ENCODE measurements at places on chromosomes 16 and 17. TPM values are rescaled to one million over a fixed set of nuclear protein-coding genes. Genes with fewer than 3 reads are reported as not detected.
A peak's percentile ranks its signal among the peaks of the same experiment; 100 is the strongest.

DNA sequence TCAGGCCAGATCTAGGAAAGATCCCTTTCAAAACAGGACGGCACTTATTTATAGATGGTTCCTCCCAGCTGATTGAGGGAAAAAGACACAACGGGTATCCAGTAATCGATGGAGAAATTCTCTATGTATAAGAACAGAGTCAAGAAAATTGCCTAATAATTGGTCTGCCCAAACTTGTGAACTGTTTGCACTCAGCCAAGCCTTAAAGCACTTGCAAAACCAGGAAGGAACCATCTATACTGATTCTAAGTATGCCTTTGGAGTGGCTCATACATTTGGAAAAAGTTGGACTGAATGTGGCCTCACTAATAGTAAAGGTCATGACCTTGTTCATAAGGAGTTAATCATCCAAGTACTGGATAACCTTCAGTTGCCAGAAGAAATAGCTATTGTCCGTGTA, 5.9 kb downstream of the HPR start:
- no peak for DNase-seq

DNA sequence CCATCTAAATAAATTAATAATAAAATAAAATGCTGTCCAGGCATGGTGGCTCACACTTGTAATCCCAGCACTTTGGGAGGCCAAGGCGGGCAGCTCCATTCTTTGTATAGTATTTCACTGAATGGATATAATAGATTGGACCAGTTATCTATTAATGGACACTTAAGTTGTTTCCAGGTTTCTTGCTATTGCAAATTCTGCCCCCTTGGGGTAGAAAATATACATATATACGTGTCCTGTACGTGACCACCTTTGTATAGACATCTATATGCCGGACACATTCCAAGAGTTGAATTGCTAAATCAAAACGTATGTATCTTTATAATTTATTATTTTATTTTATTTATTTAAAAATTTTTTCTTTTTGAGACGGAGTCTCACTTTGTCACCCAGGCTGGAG, 3.9 kb upstream of the EXOC7 start:
- no peak for DNase-seq

DNA sequence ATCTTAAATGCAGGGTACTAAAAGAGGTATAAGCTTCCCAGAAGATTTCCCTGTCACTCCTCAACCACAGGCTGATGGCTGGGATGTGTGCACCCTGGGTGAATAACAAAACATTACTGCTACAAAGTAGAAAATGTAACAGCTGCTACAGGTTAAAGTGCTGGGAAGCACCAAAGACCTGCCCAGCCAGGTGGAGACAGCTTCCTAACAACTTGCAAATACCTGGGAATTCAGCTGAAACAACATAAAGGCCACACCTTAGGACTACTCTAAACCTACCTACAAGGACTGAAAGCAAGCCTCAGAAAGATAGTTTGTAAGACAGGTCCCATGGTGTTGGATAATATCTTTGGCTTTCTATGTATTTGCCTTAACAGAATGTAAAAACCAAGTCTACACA, 118.5 kb downstream of the CEP112 start:
- DNase-seq = no peak

GRCh38 chr17:2542456-2542855, 30.8 kb upstream of the METTL16 start:
- DNase-seq = no peak

DNA sequence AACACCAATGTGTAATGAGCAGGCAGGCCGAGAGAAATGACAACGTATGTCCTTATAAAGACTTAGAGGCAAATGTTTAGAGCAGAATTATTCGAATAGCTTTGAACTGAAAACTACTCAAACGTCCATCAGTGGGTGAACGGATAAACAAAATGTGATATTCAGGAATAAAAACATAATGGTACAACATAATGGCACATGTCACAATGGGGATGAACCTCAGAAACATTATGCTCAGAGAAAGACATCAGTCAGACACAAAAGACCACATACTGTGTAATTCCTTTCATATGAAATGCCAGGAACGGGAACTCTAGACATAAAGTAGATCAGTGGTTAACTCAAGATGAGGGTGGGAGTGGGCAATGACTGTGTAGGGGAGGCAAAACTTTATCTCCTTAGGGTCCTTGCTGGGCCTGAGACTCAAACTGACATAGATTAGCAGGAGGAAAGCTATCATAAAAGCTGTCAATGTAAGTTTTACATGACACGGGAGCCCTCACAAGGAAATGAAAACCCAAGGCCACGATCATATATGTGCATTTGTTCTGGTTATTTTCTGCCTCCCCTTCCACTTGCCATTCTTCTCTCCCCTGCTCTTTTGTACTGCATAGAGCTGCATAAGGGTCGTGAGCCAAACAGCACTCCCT, 14.8 kb upstream of the ARL4D start:
- no peak for DNase-seq

- no peak for DNase-seq
Measured at GRCh38 chr16:1564325-1564724, 30.9 kb downstream of the TMEM204 start.

Gene NPB
- total RNA-seq = 0.24 TPM

- DNase-seq = no peak
Measured at GRCh38 chr17:65892912-65893377, 299.0 kb downstream of the CEP112 start.

- no peak for DNase-seq
Measured at GRCh38 chr17:77101521-77102410, 39.0 kb upstream of the SEC14L1 start.

GRCh38 chr17:35795871-35796265, 427 bp upstream of the MMP28 start:
- no peak for DNase-seq

- DNase-seq = peak; percentile 91
Measured at GRCh38 chr16:84832488-84833143, 12.8 kb downstream of the CRISPLD2 start.

DNA sequence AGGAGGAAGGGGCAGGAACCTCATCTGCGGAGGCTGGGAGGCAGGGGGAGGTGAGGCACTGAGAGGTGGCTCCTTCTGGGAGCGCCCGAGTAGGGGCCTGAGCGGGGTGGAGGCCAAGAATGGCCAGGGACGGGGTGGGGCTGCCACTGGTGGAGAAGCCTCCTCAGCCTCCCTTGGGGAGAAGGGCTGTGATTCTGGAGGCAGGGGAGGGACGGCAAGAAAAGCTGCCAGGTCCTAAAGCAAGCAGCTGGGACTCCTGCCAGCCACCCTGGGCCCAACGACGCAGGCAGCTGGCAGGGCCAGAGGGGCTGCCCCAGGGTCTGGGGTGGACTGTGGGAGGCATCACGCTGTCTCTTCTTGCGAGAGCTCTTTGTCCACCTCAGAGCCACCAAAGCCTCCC, 12.7 kb upstream of the MLKL start:
- no peak for DNase-seq

DNA sequence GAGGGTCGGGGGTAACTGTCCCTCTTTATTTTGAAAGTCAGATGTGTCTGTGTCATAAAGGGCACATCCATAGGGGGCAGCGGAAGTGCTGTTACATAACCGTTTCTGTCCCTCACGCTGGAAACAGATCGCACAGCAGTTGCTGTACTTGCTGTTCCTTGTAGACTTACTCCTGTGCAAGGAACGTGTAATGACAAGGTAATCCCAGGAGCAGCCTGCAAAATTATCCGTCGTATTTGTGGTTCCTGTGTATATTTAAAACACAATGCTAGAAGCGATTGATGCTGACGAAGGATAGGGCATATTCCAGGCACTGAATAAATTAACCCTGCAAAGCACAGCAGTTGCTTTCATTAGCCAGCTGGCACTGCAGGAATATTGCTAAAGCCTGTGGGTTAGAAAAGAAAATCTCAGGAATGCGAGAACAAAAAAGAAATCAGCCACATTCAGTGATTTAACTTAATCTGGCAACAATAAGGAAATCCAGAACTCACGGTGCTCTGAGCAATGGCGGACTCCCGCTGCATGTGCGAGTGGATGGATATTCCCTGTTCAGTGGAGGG, 76.2 kb downstream of the SPECC1 start:
- DNase-seq = no peak

DNA sequence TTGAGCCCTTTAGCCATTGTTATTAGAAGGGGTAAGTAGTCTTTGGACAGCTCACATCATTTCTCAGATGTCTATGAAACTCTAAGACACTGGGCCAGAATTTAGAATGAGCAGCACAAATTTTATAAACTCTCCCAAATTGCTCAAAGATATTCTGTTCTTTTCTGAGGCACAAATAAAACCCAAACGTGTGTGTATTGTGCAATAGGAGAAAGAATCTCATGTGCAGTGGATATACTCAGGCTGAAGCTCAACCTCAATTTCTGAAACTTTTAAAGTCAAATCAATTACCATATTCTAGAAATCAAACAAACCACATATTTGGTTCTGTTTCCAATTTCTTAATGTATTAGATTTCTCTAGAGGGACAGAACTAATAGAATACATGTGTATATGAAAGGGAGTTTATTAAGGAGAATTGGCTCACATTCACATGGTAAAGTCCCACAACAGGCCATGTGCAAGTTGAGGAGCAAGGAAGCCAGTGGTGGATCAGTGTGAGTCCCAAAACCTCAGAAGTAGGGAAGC, 403.6 kb downstream of the RBFOX1 start:
- no peak for DNase-seq

DNA sequence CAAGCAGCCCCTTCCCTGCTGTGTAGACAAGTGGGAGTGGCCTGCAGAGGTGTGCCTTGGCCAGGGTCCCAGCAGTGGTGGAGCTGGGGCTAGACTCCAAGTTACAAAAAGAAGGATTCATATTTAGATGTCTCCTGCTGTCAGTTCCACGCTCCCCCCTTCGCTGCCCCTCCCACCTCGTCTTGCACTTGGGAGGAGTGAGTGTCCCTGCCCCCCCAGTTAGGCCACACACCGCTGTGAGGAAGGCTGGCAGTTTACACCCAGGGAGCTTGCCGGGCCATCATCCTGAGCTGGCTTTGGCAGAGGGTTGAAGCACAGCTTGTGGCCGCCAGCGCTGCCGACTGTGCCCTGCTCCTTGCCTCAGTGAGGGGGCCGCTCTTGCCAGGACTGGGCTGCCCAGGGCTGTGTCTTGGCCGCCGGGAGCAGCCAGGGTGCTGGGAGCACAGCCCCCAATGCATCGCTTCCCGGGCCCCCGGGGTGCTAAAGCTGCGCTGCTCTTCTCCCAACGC, 44.3 kb downstream of the ELAC2 start:
- DNase-seq = no peak

DNA sequence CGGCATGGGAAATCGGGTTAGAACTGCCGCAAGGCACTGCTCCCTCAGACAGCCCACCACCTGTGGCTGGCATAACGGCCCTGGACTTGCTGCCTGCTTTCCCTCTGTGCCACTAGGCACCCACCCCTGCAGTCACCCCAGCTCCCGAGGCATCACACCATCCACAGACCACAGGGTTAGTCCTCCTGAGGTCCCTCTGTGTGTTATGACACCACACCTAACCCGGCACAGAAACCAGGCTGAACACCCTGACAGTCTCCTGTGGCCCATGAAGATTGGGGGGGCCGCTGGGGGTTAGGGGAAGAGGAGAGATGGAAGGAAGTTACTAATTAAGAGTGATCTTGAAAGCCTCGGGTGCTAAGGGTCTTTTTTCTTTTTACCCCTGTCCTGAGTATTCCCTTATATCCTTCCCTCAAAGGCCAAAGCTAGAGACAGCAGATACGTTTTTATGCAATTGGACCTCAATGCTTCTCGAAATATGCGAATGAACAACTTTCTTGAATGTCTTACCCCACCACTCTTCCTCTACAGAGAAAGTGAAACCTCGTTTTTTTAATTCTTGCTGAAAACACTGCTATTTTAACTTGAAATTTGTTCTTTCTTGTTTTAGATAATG, 7.0 kb downstream of the CYTH1 start:
- DNase-seq = no peak

- peak; percentile 83 for DNase-seq
Measured at GRCh38 chr17:82804442-82805191, 35.2 kb downstream of the ZNF750 start.

- no peak for DNase-seq
Measured at GRCh38 chr17:60523822-60524221, 2.2 kb downstream of the APPBP2 start.

DNA sequence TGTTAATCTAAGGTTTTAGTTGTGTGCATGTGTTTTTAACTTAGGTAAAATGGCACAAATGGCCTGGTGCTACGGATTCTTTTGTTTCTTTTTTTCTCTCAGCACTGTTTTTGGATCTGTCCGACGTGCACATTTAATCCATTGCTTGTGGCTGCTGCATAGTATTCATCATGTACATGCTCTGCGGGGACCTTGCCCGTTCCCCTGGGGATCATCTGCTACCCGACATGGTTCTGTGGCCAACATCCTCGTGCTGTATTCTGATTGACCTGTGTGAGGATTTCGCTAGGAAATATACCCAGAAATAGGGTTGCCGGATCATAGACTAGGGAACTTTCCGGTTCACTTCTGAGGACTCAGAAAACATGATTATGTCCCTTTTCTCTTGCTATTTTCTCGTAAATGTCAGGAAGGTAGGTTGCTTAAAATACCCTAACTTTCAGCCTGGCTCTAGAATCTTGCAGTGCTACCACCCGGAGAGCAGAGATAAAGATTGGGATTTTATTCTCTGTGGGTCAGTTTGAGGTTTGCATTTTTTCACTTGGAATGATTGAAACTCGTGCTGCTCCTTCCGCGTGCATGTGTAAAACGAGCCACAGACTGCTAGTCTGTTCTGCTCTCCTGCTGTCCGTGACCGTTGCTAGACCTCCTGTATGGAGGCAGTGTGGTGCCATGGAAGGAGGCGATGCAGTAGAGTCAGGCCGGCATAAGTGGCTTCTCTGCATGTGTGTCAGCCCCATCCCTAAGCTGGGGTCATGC, 42.9 kb downstream of the LDHD start:
- no peak for DNase-seq

Gene CIAO3
- total RNA-seq = 22.6 TPM

DNA sequence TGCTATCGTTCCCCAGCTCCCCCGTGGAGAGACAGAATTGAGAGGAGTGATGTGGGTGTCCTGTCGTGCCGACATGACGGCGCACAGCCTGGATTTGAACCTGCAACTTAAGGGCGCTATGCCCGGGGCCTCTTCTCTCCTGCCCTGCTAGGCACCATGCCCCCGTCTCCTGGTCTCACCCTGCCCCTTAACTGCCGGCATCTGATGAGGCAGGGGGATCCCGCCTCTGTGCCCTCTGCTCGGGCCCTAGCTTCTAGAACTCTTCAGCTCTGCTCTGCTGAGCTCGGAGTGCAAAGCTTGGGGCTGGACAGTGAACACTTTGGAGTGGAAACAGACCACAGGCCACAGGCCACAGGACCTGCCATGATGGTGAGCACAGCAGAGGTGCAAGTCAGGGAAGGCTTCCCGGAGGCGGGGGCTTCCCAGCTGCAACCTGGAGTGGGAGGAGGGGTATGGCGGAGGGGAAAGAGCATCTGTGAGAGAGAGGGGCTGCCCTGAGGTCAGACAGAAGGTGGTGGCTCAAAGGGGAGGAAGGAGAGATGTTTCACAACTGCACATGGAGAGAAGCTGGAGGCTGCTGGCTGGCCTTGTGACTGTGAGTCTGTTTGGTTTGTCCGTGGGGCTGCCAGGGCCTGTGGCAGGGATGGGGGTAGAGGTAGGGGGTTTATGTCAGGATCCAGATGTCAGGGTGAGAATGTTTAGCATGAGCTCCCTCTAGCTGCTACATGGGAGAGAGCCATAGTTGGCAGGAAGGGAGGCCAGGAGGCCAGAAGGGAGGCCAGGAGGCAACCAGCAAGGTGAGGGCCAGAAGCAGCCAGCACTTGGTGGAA, 107.8 kb downstream of the CRLF3 start:
- peak; percentile 12 for DNase-seq

- DNase-seq = no peak
Measured at GRCh38 chr16:6557353-6558023, 775.2 kb upstream of the RBFOX1 start.

- no peak for DNase-seq
Measured at GRCh38 chr17:17741349-17742023, 60.2 kb downstream of the RAI1 start.

GRCh38 chr17:44794851-44795413, 35.2 kb downstream of the GJC1 start:
- no peak for DNase-seq

Measured in left cardiac atrium (tissue), 4 donors.